Jurkat, Clone E6-1 (cell line): ENCODE measurements at places on chromosomes 6 and 20.

DNA sequence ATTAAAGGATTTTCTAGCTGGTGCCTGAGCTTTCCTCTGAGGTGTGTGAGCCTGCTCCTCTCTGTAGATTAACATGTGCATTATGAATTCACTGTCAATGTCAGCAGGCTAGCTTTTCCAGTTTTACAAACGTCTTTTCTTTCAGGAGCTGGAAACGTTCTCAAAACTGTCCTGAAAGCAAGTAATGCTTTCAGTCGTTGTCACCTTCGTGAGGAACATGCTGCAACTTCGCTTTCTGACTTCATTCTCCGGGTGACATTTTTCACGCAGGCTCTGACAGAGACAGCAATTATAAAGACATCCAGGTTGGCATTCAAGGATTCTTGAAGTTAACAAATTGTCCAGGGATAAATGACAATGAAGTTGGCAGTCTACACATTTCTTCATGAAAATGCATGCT is 671.5 kb downstream of the DHX35 start:
- no peak for DNase-seq

- DNase-seq, result no peak
These were observed 882.8 kb downstream of the TBC1D32 start for GRCh38 chr6:120451508-120451907.

DNA sequence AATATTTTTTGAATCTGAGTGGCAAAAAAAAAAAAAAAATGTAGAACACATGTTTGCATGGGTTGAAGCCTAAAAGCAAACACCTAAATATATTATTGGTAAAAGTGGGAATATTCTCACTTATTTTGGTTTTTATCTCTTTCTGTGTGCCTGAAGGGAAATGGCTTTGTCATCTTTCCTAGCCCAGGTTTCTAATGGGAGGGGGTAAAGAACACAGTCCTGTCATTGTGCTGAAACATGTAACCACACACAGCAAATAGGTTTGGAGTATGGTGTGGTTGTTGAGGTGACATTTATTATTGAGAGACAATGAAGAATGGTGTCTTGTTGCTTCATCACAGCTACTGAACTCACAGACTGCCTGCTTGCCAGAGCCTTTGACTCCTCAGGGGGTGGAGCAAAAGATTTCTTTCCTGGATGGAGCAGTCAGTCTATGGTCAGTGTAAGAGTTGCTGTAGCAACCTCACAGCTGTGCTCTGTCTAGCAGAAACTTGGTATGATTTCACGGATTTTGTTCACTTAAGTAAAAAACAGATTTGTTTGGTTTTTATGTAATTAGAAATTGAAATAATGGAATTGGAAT is 70.2 kb downstream of the CEP57L1 start:
- no peak for DNase-seq

DNA sequence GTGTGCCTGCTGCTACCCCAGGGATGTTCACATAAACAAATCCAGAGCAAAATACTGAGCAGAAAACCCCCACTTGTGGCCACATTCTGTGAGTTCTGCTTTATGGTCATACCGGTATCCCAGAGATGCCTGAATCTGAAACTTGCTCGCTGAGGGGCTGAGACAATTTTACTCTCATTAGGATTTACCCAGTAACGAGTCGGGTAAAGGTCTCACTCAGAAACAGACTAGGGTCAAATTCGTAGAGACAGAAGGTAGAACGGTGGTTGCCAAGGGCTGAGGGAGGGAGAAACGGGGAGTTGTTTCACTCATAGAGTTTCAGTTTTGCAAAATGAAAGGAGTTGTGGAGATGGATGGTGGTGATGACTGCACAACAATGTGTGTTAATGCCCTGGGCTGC is 45.4 kb upstream of the NKX2-2 start:
- DNase-seq, result no peak

DNA sequence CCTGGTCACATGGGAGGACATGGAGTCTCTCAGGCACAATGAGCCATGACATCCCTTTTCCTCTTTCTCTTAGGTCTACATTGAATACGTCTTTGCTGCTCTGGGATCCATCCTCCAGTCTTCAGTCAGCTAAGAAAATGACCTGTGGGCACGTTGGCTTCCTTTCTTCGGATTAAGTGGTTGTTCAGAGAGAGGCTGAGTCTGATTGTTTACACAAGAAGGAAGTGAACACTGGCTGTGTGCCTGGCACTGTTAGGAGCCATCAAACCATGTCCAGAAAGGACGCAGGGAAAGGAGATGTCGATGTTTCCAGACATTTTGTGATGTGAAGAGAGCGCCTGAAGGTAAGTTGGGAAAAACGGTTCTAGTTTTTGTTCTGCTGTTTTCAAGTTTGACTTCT is 309.9 kb upstream of the CDYL start:
- no peak for DNase-seq

GRCh38 chr6:19375613-19376012 is 461.6 kb upstream of the ID4 start:
- DNase-seq, result no peak

DNA sequence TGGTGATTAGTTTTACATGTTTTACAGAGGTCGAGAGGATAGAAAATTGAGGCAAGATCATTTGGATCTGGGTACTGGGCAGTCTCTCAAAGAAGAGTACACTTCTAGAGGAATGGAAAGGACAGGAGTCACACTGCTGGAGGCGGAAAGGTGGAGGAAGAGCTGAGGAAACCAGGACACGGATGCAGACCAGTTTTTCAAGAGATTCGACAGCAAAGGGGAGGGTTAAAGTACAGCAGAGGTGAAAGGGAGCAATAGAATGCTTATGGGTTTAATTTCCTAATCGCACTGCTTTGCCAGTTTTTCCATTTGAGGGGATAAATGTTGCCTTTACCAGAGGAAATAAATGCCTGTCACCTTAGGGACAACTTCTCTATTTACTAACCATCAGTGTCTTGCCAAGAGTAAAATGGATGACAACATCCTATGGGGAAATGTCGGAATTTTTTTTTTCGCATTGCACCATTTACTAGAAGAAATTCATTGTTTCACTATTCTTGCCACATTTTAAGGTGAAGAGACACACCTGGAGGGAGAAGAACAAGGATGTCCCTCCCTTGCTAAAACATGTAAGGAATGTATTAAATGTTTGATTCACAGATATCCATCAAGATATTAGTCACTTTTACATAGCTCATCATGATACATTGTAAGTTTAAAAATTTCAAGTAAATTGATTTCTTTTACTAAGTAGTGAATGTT is 226.6 kb downstream of the COL12A1 start:
- no peak for DNase-seq

GRCh38 chr20:40511478-40511877 is 177.6 kb downstream of the MAFB start:
- no peak for DNase-seq

DNA sequence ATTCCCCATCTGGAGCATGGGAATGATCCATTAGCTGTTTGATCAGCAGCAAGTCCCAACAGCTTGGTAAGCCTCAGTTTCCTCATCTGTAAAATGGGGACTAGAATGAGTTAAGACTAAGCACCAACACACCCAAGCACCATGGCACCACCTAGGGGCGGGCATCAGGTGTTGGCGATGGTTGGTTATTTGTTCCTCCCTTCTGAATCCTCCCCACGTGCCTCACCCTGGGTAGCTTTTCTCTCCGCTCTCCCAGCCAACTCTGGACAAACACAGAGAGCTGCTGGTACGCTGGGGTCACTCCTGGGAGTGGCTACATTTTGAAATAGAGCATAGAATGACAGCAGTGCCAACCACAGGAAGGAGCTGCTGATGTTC is 13.3 kb upstream of the ITPR3 start:
- DNase-seq, result no peak

GRCh38 chr20:59575653-59576052 is 28.7 kb upstream of the PHACTR3 start:
- no peak for DNase-seq
